ENCODE measurements at places on chromosomes 12 and 14. TPM values are rescaled to one million over a fixed set of nuclear protein-coding genes. Genes with fewer than 3 reads are reported as not detected.

The CLEC7A gene
- not detected for total RNA-seq

The LBHD2 gene
- total RNA-seq: 7.5 TPM

The KRT76 gene
- not detected for total RNA-seq

The AQP6 gene
- total RNA-seq: not detected

The GTF2H3 gene
- total RNA-seq: 26.8 TPM

The LGR5 gene
- total RNA-seq: not detected

The CARMIL3 gene
- not detected for total RNA-seq

The SSTR1 gene
- 1.2 TPM for total RNA-seq

The ABCD2 gene
- not detected for total RNA-seq

The ADCY4 gene
- not detected for total RNA-seq

The NKX2-8 gene
- total RNA-seq: 5.5 TPM

The MSI1 gene
- total RNA-seq: 0.29 TPM

The TAS2R30 gene
- total RNA-seq: not detected

The MAP1LC3B2 gene
- total RNA-seq: 2.7 TPM

The ZNF891 gene
- 0.52 TPM for total RNA-seq

The HRK gene
- total RNA-seq: 0.12 TPM

The FAM90A1 gene
- not detected for total RNA-seq

The CD69 gene
- 4.1 TPM for total RNA-seq

The GLT8D2 gene
- not detected for total RNA-seq

Measured in Caki2 (cell line).